ENCODE measurements at places on chromosomes 13 and 19. TPM values are rescaled to one million over a fixed set of nuclear protein-coding genes. Genes with fewer than 3 reads are reported as not detected.

GRCh38 chr13:32548837-32549236, 10.2 kb upstream of the N4BP2L2 start:
- H3K36me3 ChIP-seq = no peaks in the 10 kb centered on the region
- H3K27ac ChIP-seq = no peak overlapping the region
- no peak for DNase-seq

- no peak overlapping the region for H3K4me3 ChIP-seq
- H3K36me3 ChIP-seq = peaks cover 73% of the 10 kb centered on the region
- no peak for DNase-seq
- H3K4me1 ChIP-seq = peaks cover 36% of the 10 kb centered on the region
- H3K27me3 ChIP-seq = no peaks in the 10 kb centered on the region
- H3K27ac ChIP-seq = no peak overlapping the region
These were observed 13.8 kb downstream of the DDX39A start for GRCh38 chr19:14405380-14405757.

DNA sequence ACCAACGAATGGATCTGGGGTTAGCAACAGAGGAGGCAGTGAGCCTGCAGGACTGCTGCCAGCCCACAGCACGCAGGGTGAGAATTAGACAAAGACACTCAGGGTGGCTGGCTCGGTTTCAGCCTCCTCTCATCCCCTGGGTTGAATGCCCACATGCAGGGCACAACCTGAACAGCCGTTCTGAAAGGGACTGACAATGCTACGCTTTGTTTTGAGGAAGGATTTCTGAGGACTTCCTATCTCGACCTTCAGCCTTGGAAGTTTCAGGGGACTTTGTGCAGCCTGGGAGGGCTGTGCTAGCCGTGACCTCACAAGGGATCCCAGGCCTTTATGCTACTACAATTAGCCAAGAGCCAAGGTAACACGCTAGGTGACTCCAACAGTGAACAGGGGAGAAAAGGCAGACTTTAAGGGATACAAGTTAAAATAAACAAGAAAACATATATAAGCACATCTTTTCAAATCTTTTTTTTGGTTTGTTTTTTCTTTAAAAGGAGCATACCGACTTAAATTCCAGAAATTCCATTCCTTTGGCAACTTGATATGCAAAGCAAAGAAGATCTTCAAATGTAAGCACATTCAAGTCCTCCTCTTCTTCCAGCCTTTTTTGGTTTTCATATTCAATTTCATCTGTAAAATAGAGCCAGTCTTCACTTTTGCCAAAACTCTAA, 34.5 kb upstream of the URAD start:
- H3K27me3 ChIP-seq = no peaks in the 10 kb centered on the region
- no peaks in the 10 kb centered on the region for H3K4me1 ChIP-seq
- H3K27ac ChIP-seq = no peak overlapping the region
- no peaks in the 10 kb centered on the region for H3K36me3 ChIP-seq
- H3K4me3 ChIP-seq = no peak overlapping the region

The MEIOSIN gene
- not detected for total RNA-seq

GRCh38 chr19:48230555-48231129, 25.1 kb downstream of the CARD8 start:
- no peak overlapping the region for H3K27ac ChIP-seq
- peaks cover 53% of the 10 kb centered on the region for H3K36me3 ChIP-seq
- no peaks in the 10 kb centered on the region for H3K27me3 ChIP-seq
- H3K4me1 ChIP-seq = no peaks in the 10 kb centered on the region
- DNase-seq = peak; percentile 54

DNA sequence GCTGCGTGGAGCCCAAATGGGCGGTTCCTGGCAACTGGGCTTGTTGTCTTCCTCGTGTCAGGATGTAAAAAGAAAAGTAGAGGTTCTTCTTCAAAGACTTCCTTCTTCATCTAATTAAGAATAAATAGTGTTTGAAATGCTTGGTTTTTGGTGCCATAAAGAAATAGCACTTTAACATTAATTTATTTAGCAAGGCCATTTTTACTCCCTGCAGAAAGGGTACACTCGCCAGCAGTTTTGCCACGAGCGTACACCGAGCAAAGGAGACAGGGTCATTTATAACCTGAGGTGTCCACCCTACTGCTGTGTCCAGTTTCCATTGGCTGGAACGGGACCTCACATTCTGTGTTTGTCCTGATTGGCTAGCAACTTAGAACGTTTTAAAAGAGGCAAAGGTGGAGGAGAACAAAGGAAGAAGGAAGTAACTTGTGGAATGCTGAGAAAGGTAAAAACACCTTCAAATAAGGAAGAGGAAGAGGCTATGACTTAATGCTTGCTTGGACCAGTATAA, 21.8 kb upstream of the OR10H1 start:
- no peaks in the 10 kb centered on the region for H3K36me3 ChIP-seq
- peaks cover 11% of the 10 kb centered on the region for H3K4me1 ChIP-seq
- no peak for DNase-seq
- no peaks in the 10 kb centered on the region for H3K27me3 ChIP-seq
- peak overlapping the region; percentile 96 for H3K27ac ChIP-seq
- H3K4me3 ChIP-seq = peak overlapping the region; percentile 95

DNA sequence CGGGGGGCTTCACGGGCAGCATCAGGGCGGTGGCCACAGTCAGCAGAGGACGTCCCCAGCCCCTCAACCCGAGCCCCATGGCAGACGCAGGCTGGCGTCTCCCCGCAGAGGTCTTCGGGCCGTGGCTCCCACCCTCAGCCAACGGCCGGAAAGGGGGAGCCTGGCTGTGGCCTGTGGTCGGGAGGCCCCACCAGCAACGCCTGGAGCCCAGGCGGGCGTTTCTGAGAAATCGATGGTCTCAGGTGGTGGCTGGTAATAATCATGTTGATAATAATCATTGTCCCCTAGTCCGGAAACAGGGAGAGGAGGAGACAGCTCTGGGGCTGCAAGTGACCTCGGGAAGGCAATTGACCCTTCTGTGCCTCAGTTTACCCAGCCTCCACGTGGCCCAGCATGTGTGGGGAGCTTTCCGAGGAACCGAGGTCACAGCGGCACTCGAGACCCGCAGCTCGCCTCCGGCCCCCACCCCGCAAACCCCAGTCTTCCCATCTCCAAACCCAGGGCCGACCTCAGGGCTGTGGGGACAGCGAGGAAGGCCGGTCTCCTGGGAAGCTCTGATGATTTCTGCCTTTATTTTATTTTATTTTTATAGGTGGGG, at the start of gene PRSS57:
Gene PRSS57 (minus strand): TSS at position 101 of the 598 bp plus-strand sequence. CDS start 22 bp downstream, at position 79.
- no peaks in the 10 kb centered on the region for H3K36me3 ChIP-seq
- peaks cover 4% of the 10 kb centered on the region for H3K27me3 ChIP-seq
- no peak for DNase-seq
- H3K4me3 ChIP-seq = no peak within 1 kb of the TSS
- H3K4me1 ChIP-seq = no peaks in the 10 kb centered on the region
- H3K27ac ChIP-seq = no peak within 1 kb of the TSS

The TMPRSS9 gene
- total RNA-seq = not detected

GRCh38 chr13:21723807-21724505, 53.1 kb downstream of the FGF9 start:
- no peak overlapping the region for H3K27ac ChIP-seq
- no peaks in the 10 kb centered on the region for H3K27me3 ChIP-seq
- no peak overlapping the region for H3K4me3 ChIP-seq
- DNase-seq = no peak
- H3K36me3 ChIP-seq = no peaks in the 10 kb centered on the region

The FOSB gene
- 22.1 TPM for total RNA-seq

- H3K27me3 ChIP-seq = no peaks in the 10 kb centered on the region
- no peak overlapping the region for H3K27ac ChIP-seq
- H3K4me3 ChIP-seq = no peak overlapping the region
- no peaks in the 10 kb centered on the region for H3K4me1 ChIP-seq
- DNase-seq = no peak
- no peaks in the 10 kb centered on the region for H3K36me3 ChIP-seq
These were observed 29.7 kb upstream of the KL start for GRCh38 chr13:32986552-32986951.

DNA sequence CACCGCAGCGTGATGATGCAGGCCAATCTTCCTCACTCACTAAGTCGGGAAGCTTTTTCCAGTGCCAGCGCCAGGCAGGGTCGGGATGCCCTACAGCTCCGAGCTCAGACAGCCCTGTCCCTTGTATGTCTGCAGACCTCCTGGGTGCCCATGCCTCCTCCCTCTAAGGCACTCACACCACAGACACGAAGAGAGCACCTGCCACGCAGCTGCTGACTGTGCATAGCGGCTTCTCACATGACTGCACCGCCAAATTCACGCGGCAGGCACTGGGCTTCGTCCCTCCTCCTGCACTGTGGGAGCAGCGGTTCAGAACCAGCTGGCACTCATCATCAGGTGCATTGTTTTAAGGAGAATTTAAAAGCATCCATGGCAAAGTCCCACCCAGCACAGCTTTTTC, 88.1 kb downstream of the SLC7A1 start:
- H3K27ac ChIP-seq = no peak overlapping the region
- no peaks in the 10 kb centered on the region for H3K36me3 ChIP-seq
- H3K27me3 ChIP-seq = no peaks in the 10 kb centered on the region
- DNase-seq = no peak

The TEAD2 gene
- total RNA-seq = not detected

- H3K27me3 ChIP-seq = no peaks in the 10 kb centered on the region
- no peak for DNase-seq
- no peak overlapping the region for H3K4me3 ChIP-seq
- H3K4me1 ChIP-seq = peaks cover 18% of the 10 kb centered on the region
These were observed 2.8 kb downstream of the ZNF429 start for GRCh38 chr19:21508198-21508597.

GRCh38 chr19:15210323-15210781, 9.6 kb upstream of the NOTCH3 start:
- no peak overlapping the region for H3K27ac ChIP-seq
- H3K4me1 ChIP-seq = no peaks in the 10 kb centered on the region
- DNase-seq = no peak
- no peaks in the 10 kb centered on the region for H3K27me3 ChIP-seq
- H3K36me3 ChIP-seq = no peaks in the 10 kb centered on the region
- H3K4me3 ChIP-seq = no peak overlapping the region

The KIR3DL1 gene
- 0.11 TPM for total RNA-seq

GRCh38 chr13:38415233-38415632, 65.6 kb downstream of the UFM1 start:
- H3K36me3 ChIP-seq = no peaks in the 10 kb centered on the region
- DNase-seq = no peak
- no peak overlapping the region for H3K27ac ChIP-seq
- no peak overlapping the region for H3K4me3 ChIP-seq
- no peaks in the 10 kb centered on the region for H3K27me3 ChIP-seq

GRCh38 chr19:33390101-33390907, 16.8 kb downstream of the CEBPG start:
- H3K4me3 ChIP-seq = no peak overlapping the region
- H3K27ac ChIP-seq = no peak overlapping the region
- H3K27me3 ChIP-seq = no peaks in the 10 kb centered on the region
- H3K36me3 ChIP-seq = no peaks in the 10 kb centered on the region

The APOC4 gene
- not detected for total RNA-seq

The DNAJC15 gene
- 13.6 TPM for total RNA-seq

DNA sequence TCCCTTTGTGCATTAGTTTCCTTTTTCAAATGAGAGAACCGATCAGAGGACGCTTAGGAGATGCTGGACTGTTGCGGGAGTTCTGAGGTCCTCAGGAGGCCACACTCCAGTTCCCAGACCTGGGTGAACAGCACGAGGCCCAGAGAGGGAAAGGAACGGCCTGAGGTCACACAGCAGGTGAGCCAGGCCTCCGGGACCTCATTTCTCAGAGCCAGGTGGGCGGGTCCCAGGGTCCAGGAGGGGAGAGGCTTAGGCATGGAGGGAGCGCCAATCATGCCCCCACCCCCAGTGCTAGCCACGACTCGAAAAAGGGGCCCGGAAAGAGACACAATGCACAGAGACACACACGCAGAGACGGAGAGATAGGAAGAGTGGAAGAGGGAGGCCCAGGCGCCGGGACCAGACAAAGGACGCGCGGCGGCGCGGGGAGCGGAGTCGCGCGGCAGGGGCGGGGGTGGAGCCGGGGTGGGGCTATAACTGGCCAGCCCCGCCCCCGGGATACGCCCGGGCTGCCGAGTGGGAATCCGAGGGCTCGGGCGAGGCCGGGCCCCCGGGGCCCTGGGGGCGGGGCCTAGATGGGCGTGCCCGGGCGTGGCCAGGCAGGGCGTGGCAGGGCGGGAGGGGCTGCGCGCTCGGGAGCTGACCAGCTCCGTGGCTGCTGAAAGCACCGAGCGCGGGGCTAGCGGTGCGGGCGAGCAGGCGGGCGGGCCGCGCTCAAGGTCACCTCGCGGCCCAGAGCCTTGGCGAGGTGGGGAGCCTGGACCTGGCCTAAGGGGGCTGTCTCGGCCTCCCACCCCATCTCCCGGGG, 1.6 kb downstream of the ELAVL3 start:
- H3K36me3 ChIP-seq = no peaks in the 10 kb centered on the region
- no peak overlapping the region for H3K4me3 ChIP-seq
- no peak for DNase-seq
- H3K27me3 ChIP-seq = peaks cover 15% of the 10 kb centered on the region

- no peaks in the 10 kb centered on the region for H3K27me3 ChIP-seq
- DNase-seq = no peak
- no peak overlapping the region for H3K27ac ChIP-seq
These were observed 88.7 kb upstream of the USP29 start for GRCh38 chr19:57031106-57031505.

DNA sequence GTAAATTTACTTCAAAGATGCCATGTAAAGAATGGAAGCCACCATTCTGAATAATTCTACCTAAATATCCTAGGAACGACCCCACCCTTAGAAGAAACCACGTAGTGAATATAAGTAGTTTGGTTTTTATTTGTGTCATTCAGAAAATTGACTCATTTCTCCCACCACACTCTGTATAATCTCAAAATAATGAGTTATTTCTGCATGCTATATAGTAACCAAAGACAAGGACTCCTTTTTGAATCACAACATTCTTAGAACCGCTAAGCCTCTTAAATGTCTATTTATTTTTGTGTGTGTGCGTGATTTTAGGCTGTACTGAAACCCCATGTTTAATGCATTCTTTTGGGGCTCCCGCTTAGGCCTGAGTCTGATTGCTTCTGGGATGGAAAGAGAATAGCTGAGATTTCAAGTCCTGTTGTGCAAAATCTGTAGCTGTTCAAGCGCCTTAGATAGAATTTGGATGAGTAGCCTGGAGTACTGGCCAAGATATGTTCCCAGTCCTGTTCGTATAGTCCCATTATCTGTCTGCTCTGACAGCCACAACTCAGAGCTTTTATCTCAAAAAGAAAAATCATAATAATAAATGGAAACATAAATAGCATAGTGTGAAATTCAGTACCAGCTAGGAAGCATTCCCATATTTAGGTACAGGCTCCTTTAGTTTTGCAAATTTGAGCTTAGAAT, 532.4 kb upstream of the NBEA start:
- H3K27ac ChIP-seq = no peak overlapping the region
- no peaks in the 10 kb centered on the region for H3K4me1 ChIP-seq
- no peaks in the 10 kb centered on the region for H3K36me3 ChIP-seq
- no peak for DNase-seq

GRCh38 chr13:23183292-23183691, 2.5 kb downstream of the SGCG start:
- H3K4me1 ChIP-seq = no peaks in the 10 kb centered on the region
- H3K27ac ChIP-seq = no peak overlapping the region

The ANGPTL8 gene
- total RNA-seq = not detected

GRCh38 chr13:39776439-39776838, 121.0 kb downstream of the COG6 start:
- DNase-seq = no peak
- no peaks in the 10 kb centered on the region for H3K27me3 ChIP-seq
- H3K27ac ChIP-seq = no peak overlapping the region
- H3K4me3 ChIP-seq = no peak overlapping the region
- no peaks in the 10 kb centered on the region for H3K36me3 ChIP-seq
- peaks cover 22% of the 10 kb centered on the region for H3K4me1 ChIP-seq

GRCh38 chr19:14654786-14655560, 19.7 kb downstream of the ADGRE3 start:
- no peaks in the 10 kb centered on the region for H3K4me1 ChIP-seq
- no peaks in the 10 kb centered on the region for H3K27me3 ChIP-seq
- H3K4me3 ChIP-seq = no peak overlapping the region
- no peak overlapping the region for H3K27ac ChIP-seq
